Islet precursor cell (in vitro differentiated cells): ENCODE measurements at places on chromosomes 5 and 9.
A peak's percentile ranks its signal among the peaks of the same experiment; 100 is the strongest.

- DNase-seq, result no peak
These were observed 34.2 kb downstream of the THBS4 start for GRCh38 chr5:80069251-80069800.

DNA sequence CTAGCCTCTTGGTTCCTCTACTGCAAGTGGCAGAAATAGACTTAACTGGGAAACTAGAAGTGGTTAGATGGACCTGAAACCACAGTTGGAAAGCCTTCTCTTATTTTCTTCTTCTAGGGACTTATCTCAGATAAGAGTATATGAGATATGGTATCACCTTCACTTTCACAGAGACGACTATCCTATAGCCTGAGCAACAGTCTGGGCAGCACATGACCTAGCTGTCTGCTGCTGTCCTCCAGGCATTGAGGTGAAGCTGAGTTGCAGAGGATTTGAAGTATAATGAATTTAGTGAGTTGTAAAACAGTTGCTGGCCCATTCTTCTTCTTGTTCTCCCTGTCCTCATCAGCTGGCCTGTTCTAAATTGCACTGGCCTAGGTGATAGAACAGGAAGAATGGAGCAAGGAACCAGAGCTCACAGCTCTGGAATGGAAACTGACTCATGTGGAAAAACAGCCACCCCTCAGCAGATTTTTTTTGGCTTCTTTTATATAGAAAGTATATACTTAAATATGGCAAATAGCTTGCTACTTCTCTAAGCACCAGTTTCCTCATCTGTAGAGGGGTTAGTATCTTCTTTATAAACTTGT lies 27.8 kb downstream of the RECK start:
- peak; percentile 64 for DNase-seq

- DNase-seq, result no peak
These were observed 210.6 kb downstream of the SEMA5A start for GRCh38 chr5:9335269-9335668.

DNA sequence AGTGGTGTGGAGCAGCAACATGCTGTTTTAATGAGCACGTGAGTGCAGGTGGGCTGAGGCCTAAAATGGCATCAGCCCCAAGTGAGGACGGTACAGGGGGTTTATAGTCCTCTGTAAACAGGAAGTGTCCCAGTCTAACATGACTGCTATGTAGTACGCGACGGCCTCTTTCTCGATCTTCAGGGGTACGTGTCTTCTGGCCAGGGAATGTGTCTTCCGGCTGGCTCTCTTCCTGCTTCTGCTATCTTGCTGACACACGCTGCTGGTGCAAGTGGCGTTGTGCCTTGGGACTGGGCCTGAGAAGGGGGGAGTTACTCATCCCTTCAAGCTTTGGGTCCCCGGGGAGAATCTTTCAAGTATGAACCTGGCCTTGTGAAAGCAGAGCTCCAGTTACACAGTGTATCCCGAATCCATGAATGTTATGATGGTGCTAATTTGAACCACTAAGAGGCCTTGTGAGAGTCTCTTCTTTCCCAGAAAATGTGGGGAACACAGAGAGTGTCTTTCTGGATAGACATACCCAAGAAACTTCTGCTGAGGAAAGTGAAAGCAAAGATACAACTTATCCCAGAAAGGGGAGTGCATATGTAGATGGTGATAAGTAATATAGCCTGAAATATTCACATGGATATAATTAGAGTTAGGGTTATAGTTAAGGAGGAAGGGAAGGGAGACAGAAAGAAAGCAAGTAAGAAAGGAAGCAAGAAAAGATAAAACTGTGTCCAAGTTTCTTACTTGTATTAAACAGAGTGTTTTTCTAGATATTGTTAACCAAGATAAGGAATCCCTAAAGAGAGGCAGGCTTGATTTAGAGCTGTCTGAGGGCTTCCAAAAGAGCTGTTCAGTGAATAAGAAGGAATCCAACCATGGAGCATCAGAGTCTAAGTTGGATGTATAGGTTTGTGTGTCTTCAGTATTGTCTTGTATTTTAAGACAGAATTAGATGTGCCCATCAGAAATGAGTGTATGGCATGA lies 35.5 kb upstream of the ANXA2R start:
- DNase-seq, result no peak

DNA sequence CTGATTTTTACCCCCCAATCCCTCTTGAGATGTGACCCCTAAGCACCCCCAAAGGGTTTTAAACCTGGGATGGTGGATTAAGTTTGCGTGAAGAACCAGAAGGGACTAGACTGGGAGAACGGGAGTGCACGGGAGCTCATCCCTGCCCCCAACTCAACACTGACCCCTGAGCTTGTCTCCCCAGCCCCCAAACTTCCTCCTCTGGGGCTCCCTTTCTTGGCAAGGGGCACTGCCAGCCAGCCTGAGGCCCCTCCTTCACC lies 5.0 kb upstream of the SET start:
- no peak for DNase-seq

DNA sequence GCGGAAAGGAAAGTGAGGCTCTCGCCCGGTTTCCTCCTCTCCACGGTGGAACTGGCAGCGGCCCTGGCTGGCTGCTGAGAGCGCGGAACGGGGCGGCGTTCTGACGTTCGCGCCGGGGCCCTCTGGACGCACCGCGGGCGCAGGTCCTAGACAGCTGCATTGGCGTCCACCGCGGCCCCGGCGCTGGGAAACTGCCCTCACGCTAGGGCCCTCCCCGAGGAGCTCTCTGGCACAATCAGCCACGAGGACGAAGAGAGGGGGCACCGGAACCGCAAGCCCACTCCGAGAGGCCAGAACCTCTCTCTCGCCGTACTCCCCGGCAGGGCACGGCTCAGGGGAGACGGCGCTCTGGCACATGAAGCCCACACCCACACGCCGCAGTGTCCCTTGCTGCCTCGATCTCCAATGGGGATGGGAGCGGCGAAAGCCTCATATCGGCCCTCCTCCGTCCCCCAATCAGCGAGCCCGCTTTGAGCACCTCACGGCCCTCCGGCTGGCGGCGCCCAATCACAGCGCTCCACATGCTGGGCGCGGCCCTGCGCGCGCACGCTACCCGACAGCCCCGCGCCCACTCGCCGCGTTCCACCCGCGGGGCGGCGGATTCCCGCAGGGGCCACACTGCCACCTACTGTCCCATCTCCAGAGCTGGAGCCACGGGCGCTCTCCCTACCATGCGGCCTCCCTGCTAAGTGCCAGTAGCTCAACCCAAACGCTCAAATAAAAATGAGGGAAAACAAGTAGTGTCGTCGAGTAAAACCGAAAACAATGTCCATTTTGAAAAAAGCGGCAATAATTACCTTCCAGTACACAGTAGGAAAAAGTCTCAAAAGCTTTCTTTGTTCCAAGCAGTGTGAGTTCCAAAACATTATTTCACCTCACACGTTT lies 11.8 kb downstream of the MRPS27 start:
- peak; percentile 99 for DNase-seq

- DNase-seq, result no peak
These were observed 411.5 kb downstream of the GADD45G start for GRCh38 chr9:90016272-90016671.

GRCh38 chr5:119405419-119405818 lies 46.9 kb upstream of the HSD17B4 start:
- no peak for DNase-seq
